Esophagus squamous epithelium (tissue), 5 donors: ENCODE measurements at places on chromosomes 13 and 19.

GRCh38 chr13:113176280-113176679, 17.8 kb downstream of the PROZ start:
- no peak for DNase-seq

- DNase-seq: no peak
Observed at GRCh38 chr13:53200075-53200474, 171.5 kb downstream of the OLFM4 start.

- DNase-seq: no peak
Observed at GRCh38 chr13:23547000-23547590, 23.1 kb upstream of the TNFRSF19 start.

DNA sequence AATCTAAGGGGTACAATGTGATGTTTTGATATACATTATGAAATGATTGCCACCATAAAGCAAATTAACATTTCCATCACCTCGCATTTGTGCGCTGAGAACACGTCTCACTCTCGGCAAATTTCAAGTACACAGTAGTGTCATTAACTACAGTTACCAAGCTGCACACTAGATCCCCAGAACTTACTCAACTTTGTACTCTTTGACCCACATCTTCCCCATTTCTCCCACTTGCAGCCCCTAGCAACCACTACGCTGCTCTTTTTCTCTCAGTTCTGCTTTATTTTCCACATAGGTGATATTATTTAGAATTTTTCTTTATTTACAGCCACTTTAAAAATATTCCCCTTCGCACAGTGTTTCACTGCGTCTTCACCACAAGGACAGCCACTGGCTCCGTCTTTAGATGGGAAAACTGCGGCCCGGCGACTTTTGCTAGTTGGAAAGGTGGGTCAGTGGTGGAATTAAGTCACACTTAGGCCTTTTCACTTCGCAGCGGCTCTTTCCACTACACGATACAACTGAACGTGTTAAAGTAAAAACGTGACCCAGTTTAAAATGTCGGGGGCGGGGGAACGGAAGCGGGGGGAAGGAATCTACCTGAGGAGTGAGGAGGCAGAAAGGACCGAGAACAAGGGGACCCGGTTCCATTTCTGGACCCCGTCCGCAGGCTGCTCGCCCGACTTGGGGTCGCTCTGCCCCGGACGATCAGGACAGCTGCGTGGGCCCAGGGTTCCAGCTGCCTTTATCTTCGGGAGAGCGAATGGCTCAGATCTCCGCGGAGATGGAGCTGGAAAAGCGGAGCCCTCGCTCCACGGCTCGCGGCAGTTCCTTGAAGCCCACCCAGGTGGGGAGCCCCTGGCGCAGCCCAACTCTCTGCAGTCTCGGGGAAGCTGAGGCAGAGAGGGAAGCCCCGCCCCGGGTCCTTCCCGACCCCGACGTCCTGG, 486.1 kb downstream of the UQCRFS1 start:
- DNase-seq: no peak

DNA sequence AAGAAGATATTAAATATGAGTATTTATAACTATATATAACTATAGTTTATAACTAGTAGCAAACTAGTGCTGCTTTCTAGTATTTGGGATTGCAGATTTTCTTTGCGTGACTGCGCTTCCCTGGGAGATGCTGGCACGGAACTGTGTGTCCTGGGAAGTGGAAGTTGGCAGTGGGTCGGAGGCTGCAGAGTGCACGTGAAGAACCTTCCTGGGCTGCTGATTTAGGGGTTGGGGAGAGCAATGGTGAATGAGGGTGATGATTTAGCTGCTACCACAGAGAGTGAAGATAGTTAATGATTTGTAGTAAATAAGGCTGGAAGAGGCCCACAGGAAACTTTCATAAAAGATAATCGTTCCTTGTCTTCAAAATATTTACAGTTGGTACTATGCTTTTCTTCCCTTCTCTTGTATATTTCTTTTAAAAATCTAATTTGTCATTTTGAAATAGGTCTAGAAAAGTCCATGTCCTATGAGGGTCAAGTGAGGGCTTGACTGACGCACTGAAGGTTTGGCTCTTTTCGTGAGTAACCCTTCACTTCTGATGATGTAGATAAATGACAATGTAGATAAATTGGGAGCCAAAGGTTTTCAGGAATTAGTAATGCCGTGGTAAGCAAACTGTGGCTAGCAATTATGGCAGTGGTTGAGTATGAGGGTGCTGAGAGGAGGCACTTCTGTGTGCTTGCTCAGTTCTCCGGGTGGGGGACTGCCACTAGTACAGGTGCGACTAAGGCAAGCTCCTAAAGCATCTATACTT, 3.0 kb upstream of the NAA16 start:
- no peak for DNase-seq

DNA sequence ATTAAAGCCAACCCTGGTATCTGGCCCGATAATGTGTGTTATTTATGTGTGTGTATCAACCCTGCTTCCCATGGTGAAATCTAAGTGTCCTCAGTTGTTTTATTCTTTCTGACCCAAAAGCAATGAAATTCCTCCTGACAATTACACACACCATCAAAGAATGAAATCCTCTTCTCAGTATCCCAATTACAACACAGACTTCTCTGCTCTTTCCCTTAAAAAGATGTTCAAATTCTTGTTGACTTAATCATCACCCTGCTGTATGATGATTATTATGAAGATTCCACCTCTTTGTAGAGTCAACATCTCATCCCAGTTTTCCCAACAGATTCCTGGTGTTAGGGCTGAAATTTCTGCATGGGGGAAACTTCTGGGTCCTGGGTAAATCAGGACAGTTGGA, 8.9 kb upstream of the TRPC4 start:
- no peak for DNase-seq

DNA sequence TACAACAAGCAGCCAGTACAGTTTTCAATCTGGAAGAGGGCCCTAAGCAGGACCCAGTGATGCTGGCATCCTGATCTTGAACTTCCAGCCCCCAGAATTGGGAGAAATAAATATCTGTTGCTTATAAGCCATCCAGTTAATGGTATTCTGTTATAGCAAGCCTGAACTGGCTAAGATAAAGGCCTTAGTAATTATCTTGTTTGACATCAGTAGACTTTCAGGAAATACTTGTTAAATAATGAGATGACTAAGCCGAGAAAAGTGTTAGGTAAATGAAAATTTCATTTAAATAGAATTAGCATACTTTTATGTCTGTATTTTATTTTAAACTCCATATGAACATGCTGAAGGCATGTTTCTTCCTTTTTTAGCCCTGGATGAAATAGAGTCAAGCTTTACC, 188.2 kb downstream of the OLFM4 start:
- no peak for DNase-seq

GRCh38 chr19:55698256-55698655, 23.2 kb downstream of the EPN1 start:
- no peak for DNase-seq

DNA sequence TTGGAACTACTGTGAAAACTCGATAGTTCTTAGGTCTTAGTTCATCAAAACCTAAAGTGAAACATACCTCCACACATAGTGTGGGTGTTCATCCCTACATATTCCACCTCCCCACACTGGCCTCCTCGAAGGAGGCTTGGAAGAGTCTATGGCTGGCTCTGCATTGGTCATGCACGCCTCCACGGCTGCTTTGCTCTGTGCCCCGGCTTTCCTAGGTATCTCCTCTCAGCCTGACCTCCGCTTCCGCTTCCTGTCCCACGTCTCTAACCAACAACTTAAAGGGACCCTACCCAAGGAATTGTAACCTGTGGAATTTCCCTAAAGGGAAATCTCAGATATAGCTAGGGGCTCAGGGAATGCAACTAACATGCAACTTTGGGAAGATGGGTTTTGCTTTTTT, 79.7 kb upstream of the MBNL2 start:
- DNase-seq: no peak

- DNase-seq: no peak
Observed at GRCh38 chr13:26951581-26952177, 191.1 kb upstream of the GPR12 start.

DNA sequence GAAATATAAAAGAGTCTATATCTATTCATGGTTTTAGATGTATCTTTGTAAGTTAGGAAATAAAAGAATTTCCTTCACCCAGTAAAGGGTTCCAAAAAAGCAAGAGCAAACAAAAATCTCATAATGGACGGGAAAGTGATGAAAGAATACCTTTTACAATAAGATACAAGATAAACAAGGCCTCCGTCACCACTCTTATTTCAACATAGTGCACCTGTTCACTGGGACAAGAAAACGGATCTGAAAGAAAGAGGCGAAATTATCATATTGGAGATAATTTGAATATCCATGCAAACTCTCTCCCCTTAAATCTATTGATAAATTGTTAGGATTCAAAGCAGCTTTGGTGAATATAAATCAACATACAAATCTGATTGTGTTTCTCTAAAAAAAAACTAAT, 877 bp upstream of the NLRP11 start:
- no peak for DNase-seq

DNA sequence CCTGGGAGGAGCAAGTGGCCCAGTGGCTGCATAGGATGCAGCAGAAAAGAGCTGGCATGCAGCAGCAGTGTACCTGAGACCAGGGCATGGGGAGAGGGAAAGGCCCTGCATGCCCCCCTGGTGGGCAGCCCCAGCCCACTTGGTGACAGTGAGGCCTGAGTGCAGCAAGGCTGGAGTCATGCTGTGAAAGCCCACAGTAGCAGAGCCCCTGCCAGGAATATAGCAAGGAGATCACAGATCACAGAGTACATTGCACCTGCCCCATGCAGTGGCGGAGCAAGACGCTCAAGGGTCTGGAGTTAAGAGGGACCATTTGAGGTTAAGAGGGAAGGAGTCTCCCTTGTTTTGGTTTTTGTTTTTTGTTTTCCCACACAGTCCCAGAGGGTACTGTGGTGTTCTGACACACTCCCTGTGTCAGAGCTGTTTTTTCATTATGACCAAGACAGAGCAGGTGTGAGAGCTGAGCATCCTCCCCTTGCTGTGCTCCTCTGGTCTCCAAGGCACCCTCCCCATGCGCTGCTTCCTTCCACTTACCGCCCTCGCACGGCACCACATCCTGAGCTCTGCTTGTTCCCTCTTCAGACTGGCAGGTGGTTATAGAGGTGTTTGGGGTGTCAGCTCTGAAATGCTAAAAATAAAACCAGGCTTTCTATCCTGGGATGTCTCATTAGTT, 85.0 kb upstream of the UBL3 start:
- no peak for DNase-seq

- no peak for DNase-seq
Observed at GRCh38 chr19:19420570-19421298, 15.3 kb downstream of the GATAD2A start.

- DNase-seq: no peak
Observed at GRCh38 chr19:15584541-15585115, 30.4 kb upstream of the CYP4F8 start.

- no peak for DNase-seq
Observed at GRCh38 chr19:40633207-40633606, 32.0 kb downstream of the LTBP4 start.

DNA sequence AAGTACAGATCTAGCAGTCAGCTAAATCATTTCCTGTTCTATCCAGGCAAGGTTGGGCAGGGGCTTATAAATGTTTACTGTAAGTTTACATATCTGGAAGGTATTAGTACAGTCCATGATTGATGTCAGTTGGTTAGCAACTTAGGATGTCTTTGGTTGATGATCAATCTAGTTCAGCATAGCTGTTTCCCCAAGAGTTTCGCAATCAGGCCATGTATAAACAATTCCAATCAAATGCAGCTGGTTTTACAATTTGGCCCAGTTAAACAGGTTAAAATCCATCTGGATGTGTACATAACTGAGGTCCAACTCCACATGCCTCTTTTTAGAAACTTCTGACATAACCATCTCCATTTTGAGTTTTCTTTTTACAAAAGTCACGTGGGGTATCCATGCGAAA, 6.9 kb downstream of the ZNF221 start:
- DNase-seq: no peak

DNA sequence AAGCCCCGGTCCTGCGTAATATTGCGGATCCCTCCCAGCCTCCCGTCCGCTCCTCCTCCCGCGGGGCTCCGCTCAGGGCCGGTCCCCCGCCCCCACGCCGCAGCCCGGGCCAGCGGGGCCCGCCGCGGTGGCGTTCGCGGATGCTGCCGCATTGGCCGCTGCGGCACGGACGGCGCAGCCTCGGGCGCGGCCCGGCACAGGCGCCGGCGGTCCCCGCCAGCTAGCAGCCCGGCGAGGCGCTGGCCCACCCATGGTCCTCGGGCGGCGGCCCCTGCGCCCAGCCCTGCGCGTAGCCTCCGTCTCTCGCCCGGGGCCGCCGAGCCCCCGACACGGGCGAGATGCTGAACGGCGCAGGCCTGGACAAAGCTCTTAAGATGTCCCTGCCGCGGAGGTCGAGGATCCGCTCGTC, at the start of gene ATP8A2:
TSS of gene ATP8A2 (plus strand) at position 100 of the 409 bp plus-strand sequence. CDS start at position 339, 239 bp downstream.
- no peak for DNase-seq
